Activated T-helper 1 cell treated with anti-CD3 and anti-CD28 coated beads, Interleukin-2, amount 50 U/mL, for 16 hours (primary cell): ENCODE measurements at places on chromosomes 6 and 20.

- DNase-seq = no peak
These were observed 15.0 kb upstream of the RNF8 start for GRCh38 chr6:37338745-37339255.

- DNase-seq = no peak
These were observed 123.5 kb downstream of the THBS2 start for GRCh38 chr6:169130113-169130512.

DNA sequence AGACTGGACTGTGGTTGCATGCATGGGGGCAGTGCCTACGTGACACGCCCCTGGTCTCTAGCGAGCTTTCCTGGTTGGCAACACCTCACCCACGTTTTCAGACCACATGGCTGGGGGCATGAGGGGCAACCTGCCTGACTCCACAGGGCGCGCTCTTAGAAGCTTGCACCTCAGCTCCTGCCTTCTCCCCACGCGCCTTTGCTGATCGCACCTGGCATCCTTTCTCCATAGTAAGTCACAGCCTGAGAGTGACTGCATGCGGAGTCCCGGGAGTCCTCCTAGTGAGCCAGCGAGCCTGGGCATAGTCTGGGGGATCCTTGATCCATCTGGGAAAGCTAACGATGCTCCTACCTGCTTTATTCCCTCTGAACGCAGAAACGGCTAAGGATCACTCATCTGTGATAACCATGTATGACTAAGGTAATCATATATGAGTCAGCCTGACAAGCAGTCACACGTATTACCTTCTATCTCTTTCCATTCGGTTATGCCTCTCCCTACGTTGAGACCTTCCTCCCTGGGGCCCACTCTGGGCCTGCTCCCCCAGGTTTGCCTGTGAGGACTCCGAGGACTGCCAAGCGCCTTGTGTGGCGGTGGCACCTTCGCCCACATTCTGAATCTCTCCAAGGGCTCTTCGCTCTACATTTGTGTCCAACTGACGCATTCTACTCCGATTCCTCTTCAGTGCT lies 4.5 kb downstream of the TCFL5 start:
- no peak for DNase-seq

DNA sequence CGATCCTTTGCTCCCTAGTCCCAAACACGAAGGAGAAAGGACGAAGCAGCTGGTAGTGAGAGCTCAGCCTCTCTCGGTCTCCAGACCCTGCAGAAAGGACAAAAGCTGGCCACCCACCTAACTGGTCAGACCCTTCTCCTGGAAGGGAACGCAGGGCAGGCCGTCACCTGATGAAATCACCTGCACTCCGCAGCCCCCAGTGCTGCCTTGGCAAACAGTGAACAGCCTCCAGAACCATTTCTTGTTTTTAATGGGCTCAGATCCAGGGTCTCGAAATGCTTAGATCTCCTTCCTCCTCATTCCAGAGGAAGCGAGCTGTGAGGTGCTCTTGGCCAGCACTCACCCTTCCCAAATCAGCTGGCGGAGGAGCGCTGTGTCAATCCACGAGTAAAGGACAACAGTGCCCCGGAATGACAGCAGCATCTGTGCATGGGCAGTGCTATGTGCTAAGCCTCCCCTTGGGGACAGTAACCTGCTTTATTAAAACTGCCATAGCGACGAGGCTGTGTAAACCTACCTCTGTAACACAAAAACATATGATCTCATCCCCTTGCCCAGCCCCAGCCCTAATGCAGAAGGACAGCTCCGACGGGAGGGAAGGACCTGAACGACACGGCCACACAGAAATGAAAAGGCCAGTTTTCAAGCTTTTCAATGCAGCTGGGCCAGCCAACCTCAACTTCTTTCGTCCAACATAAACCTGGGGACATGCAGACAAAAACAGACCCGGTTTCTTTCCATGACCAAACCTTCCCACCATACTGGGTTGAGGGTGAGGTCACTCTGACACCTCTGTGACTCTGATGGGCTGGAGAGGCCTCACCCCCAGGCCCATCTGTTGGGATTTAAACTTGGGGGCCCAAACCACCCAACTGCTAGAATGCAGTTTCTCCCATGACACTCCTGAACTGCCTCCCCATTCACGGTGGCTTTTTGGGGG lies 43.3 kb downstream of the SULF2 start:
- DNase-seq = no peak

GRCh38 chr6:2755456-2755855 lies 4.7 kb upstream of the MYLK4 start:
- no peak for DNase-seq

DNA sequence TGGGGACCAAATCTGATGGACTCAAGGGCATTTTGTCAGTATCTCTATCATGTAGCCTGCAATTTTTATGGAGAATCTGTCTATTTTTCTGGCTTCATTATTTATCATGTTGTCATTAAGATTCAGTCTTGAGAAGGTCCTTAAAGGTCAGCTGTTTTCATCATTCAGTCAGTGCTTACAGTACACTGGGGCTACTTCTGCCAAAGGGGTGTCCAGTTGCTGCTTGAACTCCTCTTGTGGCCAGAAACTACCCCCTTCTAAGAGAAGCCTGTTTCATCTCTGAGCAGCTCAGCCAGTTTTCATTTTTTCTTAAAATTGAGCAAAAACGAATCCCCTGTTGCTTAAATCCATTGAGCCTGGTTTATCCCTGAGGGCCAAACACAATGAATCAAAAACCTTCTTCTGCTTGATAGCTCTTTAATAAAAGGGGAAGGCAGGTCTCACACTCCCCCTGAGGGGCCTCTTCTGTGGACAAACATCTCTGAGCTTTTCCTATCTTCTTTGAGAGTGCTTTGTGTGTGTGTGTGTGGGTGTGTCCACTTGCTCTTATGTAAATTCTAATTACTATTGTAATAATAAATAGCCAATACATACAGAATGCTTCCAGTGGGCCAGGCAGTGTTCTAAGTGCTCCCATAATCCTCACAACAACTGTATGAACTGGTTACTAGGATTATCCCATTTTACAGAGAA lies 172.2 kb downstream of the PLCB1 start:
- DNase-seq = no peak

- no peak for DNase-seq
These were observed 995.3 kb downstream of the PHF3 start for GRCh38 chr6:64630901-64631300.

GRCh38 chr6:137688230-137688971 lies 178.7 kb upstream of the TNFAIP3 start:
- no peak for DNase-seq

DNA sequence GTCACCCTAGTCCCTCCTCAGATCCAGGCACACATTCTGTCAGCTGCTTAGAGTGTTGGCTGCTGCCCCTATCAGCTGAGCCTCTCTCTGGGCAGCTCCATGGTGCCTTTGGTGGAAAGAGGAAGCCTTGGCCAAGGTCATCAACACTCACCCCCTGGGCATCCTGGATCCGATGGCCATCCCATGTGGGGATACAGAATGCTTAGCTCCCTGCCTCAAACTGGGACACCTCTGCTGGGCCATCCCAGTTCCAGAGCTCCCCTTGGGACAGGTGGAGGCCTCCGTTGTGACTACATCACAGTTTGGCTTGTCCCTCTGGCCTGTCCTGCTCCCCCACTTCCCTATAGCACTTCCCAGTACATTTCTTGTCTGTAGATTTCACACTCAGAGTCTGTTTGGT lies 45.6 kb downstream of the TOX2 start:
- DNase-seq = no peak

- DNase-seq = no peak
These were observed 62.0 kb upstream of the CD93 start for GRCh38 chr20:23147964-23148730.

DNA sequence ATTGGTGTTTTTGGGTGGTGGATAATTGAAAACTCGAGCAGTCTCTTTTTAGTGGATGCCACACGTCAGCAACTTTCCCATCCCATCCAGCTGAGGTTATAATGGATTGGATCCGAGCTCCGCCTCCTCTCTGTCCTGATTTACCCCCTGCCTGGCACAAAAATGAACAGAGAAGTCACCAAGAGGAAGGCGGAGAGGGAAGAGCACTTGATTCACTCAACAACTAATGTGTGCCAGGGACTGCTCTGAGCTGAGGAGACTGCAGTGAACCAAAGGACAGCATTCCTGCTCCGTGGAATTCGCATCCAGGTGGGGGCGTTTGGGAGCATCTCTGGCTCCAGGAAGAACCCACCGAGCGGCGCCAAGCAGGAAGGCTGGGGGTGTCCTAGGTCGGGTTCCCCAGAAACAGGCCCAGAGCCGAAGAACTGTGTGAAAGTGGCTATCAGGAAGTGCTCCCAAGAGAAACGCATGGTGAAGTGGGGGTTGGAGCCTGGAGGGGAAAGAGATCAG lies 95.8 kb upstream of the NAA20 start:
- no peak for DNase-seq

DNA sequence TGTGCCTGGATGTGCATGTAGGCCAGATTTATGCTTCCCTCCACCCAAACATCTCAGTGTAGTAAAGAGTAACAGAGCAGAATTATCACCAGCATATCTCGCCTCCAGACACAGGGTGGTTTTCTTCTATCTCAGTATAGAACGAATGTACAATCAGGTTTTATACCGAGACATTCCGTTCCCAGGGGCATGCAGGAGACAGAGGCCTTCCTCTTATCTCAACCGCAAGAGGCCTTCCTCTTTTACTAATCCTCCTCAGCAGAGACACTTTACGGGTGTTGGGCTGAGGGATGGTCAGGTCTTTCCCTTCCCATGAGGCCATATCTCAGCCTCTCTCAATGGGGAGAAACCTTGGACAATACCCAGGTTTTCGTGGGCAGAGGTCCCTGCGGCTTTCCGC lies 36.4 kb upstream of the MC3R start:
- no peak for DNase-seq

- DNase-seq = no peak
These were observed 102.6 kb upstream of the TNFAIP3 start for GRCh38 chr6:137764464-137764863.

GRCh38 chr6:129243377-129243776 lies 360.4 kb downstream of the LAMA2 start:
- no peak for DNase-seq

DNA sequence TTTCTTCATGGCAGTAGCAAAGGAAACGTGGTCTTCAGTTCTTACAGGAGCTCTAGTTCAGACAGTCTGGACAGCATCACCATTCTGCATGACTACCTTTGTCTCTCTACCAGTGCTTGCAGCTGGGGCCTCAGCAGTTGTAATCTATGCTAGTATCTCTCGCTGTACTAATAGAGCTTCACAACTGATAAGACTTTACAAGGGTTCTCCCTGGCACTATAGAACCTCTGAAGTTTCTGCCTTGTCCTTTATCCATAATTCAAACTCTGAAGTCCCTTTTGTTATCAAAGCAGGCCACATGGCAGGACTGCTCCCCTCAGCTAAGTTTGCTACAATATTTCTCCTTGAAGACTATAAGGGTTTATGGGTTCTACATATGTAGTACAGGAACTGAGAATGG lies 842.1 kb upstream of the ADGRB3 start:
- no peak for DNase-seq

GRCh38 chr20:8367689-8368088 lies 235.6 kb downstream of the PLCB1 start:
- no peak for DNase-seq

- no peak for DNase-seq
These were observed 49.7 kb downstream of the AKAP12 start for GRCh38 chr6:151289399-151290007.

GRCh38 chr20:54040531-54040930 lies 29.9 kb downstream of the BCAS1 start:
- no peak for DNase-seq

DNA sequence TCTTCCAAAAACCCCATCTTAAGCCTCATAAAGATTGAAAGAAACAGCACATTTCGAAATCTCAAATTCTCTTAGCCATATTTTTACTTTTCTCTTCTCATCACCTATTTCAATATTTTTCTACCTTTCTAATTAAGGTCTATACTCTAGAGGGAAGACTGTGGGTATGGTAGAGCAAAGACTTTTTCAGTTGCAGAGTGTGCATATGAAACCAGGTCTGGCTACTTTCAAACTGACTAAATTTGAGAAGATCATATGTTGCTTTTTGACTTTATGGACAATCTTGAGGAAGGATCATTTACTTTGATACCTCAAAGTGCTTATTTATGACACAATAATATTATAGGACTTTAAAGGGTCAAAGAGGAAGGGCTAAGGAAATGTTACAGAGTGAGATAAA lies 20.7 kb downstream of the FILIP1 start:
- no peak for DNase-seq

DNA sequence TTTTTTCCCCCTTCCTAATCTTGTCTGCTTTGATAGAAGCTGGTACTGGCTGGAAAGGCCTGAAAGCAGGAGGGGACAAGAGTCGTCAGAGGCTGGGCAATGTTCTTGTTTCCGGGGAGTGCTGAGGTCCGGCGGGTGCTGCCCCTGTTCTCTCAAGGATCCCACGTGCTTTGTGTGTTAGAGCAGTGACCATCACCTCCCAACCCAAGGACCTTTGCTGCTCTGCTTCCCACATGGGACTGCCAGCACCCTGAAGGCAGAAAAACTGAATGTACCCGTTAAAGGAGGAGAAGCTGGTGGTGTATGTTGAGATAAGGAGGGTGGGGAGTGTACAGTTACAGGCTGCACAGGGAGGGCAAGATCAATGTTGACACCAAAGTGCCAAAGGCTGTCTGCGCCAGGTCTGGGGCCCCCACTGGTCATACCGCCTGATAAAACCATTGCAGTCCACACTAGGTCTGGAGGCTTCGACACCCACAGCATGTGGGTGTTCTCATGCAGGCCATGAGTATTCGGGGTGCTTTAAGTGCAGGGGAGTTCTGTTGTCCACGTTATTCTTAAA lies 15.0 kb downstream of the C20orf173 start:
- DNase-seq = no peak

- DNase-seq = no peak
These were observed 123.7 kb upstream of the NHSL1 start for GRCh38 chr6:138622967-138623366.

- no peak for DNase-seq
These were observed 152.4 kb upstream of the SNX9 start for GRCh38 chr6:157670466-157671186.

DNA sequence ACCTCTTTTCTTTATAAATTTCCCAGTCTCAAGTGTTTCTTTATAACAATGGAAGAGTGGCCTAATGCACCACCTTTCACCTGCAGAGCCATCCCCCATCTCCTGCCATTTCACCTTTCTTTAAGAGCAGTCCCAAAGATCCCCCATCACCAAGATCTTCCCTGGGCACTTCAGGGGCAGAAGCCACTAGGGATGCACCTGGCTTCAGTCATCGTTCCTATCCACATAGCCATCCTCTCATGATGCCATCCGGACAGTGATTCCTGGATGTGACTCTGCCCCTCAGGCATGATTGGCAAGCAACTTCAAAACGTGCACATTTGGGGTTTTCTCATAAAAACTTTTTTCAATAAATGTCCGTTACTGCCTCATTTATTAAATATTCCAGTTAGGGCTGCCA lies 225.9 kb downstream of the TBXT start:
- no peak for DNase-seq
